Activated T-cell treated with anti-CD3 and anti-CD28 coated beads, Interleukin-2, amount 50 U/mL, for 1 hour (primary cell): ENCODE measurements at places on chromosomes 4 and X.
A peak's percentile ranks its signal among the peaks of the same experiment; 100 is the strongest.

DNA sequence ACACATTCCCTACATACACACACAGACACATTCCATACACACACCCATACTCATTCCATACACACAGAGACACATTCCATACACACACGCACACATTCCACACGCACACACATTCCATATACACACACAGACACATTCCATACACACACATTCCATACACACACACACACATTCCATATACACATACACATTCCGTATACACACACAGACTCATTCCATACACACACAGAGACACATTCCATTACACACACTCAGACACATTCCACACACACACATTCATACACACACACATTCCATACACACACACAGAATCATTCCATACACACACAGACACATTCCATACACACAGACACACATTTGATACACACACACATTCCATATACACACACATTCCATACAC, 15.2 kb downstream of the LINC00632 start:
- no peak for DNase-seq

DNA sequence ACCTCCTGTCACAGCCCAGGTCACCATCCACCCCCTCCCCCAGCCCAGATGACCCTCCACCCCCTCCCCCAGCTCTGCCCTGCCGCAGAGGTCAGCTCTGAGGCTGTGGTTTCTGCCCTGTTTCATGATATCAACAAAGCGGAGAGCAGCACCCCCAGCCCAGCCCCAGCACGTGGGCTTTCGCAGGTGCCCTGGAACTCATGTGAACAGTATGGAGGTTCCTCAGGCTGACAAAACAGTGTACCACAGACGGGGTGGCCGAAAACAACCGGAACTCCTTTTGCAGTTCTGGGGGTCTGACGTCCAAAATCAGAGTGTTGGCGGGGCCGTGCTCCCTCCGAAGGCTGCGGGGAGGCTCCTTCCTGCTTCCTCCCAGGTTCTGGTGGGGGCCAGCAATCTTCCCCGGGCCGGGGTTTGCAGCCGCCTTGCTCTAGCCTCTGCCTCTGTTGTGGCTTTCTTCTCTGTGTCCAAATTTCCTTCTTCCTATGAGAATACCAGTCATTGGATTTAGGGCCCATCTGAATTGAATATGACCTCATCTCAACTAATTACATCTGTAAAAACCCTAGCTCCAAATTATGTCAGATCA, 7.9 kb upstream of the PSAPL1 start:
- DNase-seq: no peak

- DNase-seq: no peak
Measured at GRCh38 chr4:6132716-6133115, 67.6 kb downstream of the JAKMIP1 start.

GRCh38 chr4:172705565-172705964, 463.0 kb upstream of the GALNT7 start:
- no peak for DNase-seq

GRCh38 chrX:77415161-77415560, 32.0 kb upstream of the FGF16 start:
- DNase-seq: no peak

DNA sequence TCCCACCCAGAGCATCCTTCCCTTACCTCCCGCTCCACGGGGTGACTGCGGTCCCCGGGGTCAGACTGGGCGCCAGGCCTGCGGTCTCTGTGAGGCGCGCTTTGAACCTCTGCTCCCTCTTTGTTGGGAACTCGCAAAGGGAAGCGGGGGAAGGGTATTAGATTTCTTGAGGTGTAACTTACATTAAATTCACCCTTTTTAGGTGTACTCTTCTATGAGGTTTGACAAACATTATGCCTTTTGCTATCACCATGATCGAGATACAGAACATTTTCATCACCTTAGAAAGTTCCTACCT, 569 bp downstream of the DCK start:
- DNase-seq: no peak

DNA sequence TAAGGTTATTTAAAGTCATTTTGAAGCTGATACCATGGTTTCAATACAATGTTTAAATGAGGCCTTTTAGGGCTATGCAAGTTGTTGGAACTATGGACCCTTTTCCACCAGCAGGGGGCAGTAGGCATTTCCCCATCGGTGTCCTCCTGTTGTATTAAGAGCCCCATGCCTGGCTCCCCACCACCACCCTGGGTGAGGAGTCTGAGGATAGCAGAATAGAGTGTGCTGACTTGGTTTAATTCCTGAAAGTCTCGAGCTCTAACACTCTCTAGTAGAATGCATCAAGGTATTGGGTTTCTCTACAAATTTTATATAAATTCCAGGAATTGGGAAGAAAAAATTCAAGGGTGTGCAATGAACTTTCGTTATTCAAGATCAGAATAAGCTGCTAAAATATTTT, 234.8 kb upstream of the JADE1 start:
- peak; percentile 45 for DNase-seq

DNA sequence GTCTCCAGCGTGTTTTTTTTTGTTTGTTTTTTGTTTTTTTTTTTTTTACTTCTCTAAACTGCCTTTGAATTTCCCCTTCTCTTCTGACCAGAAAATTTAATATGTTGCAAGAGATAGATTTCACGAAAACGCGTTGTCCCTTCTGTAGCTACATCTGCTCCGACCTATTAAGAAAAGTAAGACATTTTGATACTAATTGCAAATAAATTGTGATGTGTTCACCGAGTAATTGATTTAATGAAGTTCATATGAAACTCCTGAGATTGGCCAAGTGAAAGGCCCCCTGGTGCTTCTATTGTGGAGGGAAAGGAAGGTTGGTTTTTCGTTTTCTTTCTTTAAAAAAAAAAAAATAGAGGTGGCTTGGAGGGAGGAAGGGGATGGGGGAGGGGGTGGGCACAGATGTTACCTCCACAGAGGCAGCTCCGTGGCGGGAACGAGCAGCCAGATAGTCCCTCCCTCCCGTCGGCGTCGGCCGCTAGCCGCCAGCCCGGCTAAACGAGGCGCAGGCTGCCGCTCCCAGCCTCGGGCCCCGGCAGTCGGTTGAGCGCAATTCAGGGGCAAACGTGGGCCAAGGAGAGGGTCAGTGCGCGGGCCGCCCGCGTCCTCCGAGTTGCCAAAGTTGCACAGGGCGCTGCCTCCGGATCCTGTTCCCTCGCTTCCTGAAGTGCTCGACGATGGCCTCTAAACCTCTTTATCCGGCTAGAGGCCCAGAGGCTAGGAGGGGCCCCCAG, 139.1 kb upstream of the ZIC3 start:
- no peak for DNase-seq

GRCh38 chrX:111376897-111377578, 35.0 kb downstream of the DCX start:
- DNase-seq: no peak

- DNase-seq: no peak
Measured at GRCh38 chr4:31467781-31468180, 747.6 kb downstream of the PCDH7 start.

DNA sequence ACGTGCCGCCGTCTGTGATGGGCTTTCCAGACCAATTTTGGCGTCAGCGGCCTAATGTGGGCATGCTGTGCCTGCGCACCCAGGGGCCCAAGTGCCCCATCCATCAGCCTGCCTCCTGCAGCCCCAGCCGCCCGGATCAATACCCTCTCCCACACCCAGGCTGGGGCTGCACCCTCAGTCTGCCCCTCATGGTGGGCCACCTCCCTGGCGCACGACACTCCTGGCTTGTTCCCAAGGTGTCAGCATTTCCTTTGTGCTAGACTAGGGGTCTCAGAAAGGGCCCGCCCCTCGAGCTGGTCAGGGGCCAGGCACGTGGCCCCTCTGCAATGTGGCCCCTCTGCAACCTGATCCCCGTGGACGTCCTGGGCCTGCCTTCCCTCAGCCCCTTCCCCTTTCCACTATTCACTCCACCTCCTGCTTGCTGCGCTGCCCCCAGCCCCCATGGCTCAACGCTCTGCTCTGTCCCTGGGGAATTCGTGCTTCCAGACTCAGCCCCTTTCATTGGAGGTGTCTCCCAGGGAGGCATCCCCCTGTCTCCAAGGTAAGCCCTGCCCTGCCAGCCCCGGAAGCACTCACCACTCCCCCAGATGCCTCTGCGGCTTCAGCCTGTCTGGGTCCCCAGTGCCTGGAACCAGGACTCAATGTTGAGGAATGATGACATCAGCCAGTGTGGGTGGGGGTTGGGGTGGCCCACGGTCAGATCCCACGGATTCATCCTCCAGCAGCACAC, 130.8 kb downstream of the HMX1 start:
- DNase-seq: no peak

DNA sequence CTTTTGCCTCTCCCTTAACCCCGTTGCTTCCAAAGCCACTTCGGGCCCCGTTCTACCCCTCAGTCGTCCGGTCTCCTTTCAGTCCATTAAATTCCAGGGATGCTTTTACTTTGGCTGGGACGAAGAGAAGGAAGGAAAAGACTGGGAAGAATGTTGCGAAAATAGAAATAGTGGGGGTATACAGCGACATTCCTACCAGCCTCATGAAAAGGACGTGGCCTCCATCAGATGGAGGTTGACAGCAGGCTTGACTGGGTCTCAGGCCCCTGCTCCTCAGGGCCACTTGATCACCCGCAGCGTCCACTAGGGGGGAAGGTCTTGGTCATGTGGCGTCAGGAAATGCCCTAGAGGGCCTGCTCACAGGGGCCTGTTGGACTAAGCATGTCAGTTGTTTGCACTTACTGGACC, 657 bp upstream of the ANKRD50 start:
- DNase-seq: peak; percentile 23

DNA sequence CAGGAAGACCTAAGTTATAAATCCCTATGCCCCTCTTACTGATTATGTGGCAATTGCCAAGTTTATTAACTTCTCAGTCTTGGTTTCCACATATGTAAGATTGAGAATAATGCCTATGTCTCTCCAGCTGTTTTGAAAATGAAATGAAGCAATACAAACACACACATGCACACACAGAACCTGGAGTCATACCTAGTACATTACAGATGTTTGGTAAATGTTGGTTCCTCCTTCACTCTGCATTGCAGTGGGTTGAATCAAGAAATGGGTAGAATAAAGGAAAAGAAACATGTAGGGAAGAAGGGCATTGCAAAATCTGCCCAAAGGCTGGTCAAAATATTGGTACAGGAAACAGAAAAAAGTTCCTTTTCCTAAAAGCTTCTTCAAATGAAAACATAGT, 309.9 kb upstream of the EMCN start:
- DNase-seq: no peak

GRCh38 chrX:69146739-69147138, 18.5 kb downstream of the PJA1 start:
- no peak for DNase-seq

DNA sequence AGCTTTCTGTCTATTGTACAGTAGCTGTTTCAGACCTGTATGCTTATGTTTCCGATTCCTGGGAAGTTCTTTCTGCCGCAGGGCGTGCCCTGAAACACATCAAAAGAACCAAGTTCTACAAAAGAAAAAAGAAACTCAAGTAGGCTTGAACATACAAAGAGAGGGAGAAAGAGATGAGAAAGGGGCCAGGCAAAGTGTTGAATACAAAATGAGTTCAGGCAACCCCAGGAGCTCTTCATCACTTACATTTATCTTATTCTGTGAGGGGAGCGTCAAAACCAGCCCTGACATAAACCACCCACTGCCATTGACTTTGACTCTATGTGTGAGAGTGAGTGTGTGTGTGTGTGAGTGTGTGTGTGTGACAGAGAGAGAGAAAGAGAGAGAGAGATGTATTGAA, 26.5 kb upstream of the ATOH1 start:
- DNase-seq: no peak

DNA sequence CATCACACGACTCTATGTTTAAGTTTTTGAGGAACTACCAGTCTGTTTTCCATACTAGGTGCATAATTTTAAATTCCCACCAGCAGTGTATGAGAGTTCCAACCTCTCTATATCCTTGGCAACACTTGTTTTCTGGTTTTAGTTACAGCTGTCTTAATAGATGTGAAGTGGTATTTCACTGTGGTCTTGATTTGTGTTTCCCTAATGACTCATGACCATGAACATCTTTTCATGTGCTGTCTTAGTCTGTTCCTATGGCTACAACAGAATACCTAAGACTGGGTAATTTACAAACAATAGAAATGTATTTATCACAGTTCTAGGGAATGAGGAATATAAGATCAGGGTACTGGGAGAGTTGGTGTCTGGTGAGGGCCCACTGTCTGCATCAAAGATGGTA, 51.5 kb upstream of the GPR78 start:
- DNase-seq: no peak

- no peak for DNase-seq
Measured at GRCh38 chrX:65688403-65688871, 21.0 kb downstream of the MSN start.

DNA sequence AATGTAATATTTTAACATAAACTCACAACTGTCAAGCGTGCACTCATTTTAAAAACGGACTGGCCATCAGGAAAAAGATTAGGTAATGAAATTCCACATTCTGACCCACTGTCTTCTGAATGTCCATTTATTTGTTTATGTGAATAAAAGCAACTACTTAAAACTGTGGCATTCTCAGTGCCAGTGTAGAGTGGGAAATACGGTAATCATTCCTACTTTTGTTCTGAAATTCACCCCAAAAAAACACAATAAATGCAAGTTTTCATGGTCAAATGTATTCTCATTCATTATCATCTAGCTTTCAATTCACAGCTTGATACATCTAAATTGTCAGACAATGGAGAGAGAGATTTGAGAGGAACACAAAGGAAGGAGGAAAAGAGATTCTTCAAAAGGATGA, 260.9 kb downstream of the DCHS2 start:
- DNase-seq: no peak

GRCh38 chrX:149131774-149132173, 373.3 kb downstream of the IDS start:
- DNase-seq: no peak

DNA sequence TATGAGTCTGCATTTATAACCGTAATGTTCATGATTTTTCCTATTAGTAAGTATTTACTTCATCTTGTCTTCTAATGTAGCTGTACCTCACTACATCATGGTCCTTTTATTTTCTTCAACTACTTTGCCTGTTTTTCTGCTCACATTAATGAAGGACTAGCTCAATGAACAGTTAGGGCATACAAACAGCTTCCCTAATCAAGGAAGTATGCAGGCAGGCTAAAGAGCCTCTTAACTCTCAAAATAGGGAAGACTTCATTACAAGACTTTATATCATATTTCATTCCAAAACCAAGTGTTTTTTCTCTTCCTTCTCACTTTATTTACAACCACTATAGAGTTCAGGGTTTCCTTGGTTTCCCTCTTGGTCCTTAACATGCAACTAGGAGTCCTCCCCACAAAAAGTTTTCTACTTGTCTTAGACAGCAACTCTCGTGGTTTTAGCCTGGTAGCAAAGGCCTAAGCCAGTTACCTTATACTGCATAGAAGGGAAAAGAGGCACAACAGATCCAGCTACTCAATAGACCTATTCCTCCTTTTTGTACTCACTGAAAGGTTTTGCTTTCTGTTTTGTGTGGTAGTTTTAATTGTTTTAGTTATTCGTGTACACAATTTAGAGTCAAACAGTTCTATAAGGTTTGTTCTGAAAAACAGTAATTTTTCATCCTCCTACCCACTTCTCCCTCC, 40.8 kb downstream of the SMIM14 start:
- no peak for DNase-seq

DNA sequence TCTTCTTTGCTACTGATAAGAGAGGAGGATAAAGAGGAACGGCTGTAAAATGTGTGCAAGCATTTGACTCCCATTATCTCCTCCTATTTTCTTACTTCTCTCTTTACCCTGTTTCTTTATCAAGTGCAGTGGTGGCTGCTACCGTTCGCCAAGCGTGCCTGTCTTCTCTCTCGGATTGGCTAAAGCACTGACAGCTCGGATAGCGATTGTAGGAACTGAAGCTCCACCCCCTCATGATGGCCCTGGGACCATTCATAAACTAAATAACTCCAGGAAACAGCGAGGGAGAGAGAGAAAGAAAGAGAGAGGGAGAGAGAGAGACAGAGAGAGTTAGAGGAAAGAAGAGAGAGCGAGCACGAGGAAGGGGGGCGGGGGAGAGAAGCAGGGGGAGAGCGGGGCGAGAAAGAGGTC, 305 bp upstream of the MAB21L2 start:
- DNase-seq: no peak
